ENCODE measurements at places on chromosomes 3 and 15.

DNA sequence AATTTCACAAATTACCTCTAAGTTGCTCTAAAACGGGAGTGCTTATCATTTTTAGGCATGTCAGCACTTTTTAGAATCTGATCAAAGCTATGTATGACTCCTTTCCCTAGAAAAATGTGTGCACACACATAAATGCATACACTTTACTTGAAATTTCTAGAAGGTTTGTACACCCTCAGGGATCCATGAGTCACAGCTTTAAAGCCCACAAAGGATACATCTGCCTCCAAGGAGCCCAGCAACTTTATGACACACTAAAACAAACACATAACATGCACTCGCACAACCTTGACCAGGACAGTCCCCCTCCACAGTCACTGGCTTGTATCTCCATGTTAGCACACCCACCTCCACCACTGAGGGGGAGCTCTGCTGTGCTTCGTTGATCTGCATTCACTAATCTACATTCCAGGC lies 722.0 kb upstream of the CFAP20DC start:
- no peak for DNase-seq

DNA sequence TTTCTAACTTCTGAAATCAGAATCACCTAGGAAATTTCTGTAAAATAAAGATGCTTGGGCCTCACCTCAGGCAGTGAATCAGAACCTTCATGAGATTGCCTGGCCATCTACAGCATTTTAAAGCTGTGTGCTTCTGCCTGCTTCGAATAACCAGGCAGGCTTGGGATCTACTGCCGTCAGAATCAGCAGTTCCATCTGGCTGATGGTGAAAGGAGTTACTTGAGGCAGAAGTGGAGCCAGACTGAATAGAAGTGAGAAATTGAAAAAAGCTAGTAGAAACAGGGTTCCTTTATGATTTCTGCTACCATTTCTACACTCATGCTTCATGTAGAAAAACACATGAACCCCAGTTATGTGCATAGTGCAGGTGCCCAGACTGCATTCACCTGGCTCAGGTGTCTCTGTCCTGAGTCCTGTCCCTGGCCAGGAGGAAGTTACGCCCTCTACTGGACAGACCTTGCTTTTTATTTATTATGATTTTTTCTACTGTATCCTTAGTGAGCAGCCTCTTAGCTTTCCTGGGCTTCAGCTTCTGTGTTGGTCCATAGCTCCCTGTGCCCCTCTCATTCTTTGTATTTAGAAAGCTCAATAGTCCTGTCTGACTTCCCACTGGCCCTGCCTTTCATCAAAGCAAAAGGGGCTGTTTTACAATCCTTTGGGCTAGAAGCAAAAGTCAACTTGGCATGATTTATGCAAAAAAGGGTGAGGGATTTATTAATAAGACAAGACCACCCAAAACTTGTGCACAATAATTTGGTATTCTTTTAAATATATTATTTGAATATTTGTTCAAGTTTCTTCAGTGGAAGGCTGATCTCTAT lies 200.8 kb upstream of the GOLGA6L4 start:
- DNase-seq: no peak

DNA sequence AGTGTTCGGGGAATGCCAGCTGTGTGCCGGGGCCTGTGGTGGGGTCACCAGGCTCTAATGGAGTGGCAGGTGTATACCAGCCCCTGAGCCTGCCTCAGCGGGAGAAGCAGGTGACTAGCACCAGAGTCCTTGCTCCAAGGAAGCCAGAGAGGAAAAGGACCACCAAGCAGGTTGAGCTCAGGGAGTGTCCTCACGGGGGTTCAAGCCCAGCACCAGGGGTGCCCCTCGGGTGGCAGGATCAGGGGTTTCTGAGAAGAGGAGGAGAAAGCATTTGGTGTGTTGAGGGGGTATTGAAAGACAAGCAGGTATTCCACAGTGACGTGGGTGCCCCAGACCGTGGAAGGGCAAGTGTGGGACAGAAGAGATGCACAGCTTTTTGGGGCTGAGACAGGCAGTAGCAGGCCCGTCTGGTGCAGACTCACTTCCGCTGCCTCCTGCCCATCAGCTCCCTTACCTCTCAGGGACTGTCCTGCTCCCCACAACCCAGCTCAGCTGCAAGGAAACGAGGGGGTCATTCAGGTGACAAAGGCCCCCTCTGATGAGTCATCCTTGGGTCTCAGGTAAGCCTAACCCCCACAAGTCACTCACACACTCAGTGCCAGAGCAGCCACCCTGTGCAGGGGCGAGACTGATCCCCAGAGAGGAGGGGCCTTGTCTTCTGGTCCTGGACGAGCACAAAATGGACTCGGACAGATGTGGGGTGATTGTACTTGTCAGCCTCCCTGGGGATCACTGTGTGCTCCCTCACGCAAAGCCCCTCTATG lies 21.4 kb upstream of the POC1A start:
- DNase-seq: no peak

- peak; percentile 77 for DNase-seq
These were observed 13.2 kb upstream of the TMEM212 start for GRCh38 chr3:171829841-171830517.

DNA sequence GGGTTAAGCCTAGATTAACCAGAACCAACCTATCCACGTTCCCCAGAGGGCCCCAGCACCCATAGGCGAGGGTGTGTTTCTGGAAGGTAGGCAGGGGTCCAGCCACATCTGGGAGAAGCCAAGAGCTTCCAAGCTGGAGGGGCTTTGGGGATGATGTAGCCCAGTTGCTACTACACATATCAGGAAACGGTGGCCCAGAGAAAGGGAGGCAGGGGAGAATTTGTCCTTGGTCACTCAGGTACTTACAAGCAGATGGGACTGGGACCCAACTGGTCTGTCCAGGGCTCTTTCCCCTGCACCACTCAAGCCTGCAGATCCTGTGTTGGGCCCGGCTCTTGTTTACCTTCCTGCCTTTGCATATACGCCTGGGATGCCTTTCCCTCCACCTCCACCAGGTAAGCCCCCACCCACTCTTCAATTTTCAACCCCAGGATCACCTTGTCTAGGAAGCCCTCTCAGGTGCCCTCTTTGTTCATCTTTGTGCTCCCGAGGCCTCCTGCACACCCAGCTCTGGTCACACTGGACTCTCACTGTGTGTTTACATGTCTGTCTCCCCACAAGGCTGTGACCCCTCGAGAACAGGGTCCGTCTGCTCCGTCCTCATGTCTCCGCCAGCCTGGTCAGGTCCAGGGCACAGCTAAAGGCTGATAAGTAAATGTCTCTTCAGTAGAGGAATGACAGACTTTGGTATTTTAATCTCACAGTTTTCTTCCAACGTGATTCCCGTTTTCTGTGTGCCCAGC lies 204.4 kb upstream of the LINGO1 start:
- no peak for DNase-seq

- no peak for DNase-seq
These were observed 235.9 kb upstream of the CTDSPL start for GRCh38 chr3:37625690-37626360.

DNA sequence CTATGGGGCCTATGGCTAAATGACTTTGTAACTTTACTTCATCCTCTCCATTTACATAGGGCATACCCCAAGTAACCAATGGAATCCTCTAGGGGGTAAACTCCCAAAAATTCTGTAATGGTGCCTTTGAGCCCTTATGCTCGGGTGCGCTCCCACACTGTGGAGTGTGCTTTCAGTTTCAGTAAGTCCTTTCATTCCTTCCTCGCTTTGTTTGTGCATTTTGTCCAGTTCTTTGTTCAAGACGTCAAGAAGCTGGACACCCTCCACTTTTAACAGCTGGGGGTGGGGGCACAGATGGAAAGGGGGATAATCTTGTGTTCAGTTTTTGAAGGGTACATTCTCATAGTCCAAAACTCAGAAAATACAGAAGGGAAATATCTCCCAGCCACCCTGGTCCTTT lies 84.4 kb upstream of the C2CD4B start:
- no peak for DNase-seq
